AG09309 (cell line): ENCODE measurements at places on chromosomes 2 and 18.

DNA sequence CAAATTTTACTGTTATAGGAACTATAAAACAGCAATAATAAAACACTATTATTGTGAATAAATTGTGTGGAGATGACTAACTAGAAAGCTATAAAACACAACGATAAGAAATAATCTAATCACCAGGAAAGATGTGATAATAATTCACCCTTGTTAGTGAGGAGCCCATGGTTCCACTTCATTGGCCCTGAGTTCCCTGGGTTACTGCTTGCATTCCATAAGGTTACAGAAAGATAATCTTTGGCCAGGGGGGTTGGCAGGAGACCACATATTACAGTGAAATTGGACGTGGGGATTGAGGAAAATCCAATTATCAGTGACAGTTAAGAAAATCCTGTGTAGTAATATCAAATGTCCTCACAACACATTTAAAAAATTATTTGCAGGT, 2.5 kb upstream of the CPO start:
- DNase-seq: no peak

GRCh38 chr2:68730828-68731227, 3.8 kb upstream of the ARHGAP25 start:
- no peak for DNase-seq

DNA sequence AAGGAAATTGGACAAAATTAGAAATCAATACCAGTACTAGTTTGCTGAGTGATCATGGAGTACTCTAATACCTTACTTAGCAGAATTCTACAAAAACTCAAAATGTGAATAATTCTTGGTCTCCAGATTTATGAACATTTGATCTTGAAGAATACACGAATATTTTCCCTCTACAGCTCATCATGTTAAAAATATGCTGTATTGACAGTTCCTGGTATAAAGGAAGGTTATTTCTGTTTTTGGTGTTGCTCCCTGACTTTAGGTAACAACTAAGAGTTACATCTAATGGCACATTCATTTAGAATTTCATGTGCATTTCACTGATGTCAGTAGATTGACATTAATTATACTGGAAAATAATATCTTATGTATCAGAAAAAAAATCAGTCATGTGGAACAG, 479.2 kb upstream of the PKDCC start:
- DNase-seq: no peak

DNA sequence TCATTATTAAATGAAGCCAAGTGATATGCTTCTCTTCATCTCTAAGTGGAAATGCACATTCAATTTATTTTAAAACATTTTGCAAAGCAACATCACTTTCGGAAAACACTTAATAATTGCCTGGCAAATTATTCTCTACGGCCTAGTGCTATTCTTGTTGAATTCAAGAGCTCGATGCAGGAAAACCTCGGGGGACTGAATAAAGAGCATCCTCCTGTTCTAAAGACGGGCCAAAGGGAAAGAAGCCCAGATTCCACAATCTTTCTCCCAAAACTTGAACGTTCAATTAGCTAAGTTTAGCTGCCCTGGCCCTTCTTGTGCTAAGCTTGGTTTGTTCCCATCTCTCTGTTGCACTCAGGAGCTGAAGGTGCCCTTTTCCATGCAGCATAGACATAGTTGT, 23.2 kb upstream of the SEH1L start:
- DNase-seq: no peak

GRCh38 chr2:182558564-182558963, 131.7 kb upstream of the PDE1A start:
- no peak for DNase-seq

DNA sequence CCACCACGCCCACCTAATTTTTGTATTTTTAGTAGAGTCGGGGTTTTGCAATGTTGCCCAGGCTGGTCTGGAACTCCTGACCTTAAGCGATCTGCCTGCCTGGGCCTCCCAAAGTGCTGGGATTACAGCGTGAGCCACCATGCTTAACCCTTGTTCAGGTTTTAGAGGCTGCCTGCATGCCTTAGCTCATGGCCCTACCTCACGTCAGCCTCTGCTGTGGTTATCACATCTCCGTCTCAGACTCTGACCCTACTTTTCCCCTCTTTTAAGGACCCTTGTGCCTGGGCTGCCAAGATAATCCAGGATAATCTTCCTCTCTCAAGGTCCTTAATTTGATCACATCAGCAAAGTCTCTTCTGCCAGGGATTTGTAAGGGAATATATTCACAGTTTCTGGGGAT, 98.2 kb upstream of the PMAIP1 start:
- DNase-seq: no peak

DNA sequence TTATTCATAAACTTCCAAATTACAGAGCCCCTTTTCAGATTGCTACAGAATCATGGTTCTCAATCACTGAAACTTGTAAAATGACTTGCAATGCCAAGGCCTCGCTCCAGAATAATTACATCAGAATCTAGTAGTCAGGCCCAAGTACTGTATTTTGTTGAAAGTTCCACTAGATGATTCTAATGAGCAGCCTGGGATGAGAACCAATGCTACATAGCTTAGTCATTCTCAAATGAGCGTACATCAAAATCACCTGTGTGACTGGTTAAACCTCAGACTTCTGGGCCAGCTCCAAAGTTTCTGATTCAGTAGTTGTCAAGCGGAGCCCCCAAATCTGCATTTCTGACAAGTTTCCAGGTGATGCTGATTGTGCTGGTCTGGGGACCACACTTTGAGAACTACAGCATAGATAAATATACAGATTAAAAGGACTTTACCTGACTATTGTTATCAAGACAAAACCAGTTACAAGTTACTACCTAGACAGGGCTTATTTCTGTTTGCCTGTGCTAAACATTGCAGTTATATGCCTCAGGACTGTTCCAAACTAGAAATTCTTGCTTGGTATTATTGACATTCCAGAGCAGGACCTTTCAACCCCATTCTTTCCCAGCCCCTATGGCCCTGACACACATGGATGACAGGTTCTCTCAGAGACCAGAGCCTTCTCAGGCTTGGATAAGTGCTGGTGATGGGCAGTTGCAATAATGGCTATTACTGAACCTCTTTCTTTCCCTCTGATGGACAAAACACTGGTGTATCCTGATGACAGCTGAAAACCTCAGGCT, 83.1 kb downstream of the UPP2 start:
- no peak for DNase-seq

- no peak for DNase-seq
Observed at GRCh38 chr18:76390452-76391035, 104.5 kb downstream of the ZNF516 start.

- DNase-seq: no peak
Observed at GRCh38 chr2:237725661-237726060, 72.9 kb upstream of the RBM44 start.

GRCh38 chr2:10989151-10989550, 77.4 kb downstream of the KCNF1 start:
- DNase-seq: no peak

DNA sequence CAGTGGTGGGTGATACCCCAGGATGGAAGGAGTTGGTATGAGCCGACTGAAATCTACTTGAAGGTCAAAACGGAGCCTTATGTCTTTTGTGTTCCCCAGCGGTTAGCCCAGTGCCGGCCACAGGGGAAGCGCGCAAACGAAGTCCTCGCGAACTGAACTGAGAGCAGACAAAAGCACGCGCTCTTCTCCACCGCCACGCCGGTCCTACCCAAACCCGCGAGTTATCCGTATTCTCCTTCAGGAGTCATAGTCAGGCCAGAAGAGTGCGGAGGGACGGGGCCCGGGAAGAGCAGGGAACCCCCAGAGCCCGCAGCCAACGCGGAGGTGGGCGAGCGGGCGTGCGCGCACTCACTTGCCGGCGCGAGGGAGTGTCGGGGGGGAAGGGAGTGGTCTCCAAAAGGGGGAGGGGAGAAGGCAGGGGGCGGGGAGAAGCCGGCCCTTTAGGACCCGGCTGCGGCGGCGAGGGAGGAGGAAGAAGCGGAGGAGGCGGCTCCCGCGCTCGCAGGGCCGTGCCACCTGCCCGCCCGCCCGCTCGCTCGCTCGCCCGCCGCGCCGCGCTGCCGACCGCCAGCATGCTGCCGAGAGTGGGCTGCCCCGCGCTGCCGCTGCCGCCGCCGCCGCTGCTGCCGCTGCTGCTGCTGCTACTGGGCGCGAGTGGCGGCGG, at the start of gene IGFBP2:
Gene IGFBP2 (plus strand): TSS at position 469 of the 664 bp plus-strand sequence. CDS start 104 bp downstream, at position 573.
- DNase-seq: no peak

DNA sequence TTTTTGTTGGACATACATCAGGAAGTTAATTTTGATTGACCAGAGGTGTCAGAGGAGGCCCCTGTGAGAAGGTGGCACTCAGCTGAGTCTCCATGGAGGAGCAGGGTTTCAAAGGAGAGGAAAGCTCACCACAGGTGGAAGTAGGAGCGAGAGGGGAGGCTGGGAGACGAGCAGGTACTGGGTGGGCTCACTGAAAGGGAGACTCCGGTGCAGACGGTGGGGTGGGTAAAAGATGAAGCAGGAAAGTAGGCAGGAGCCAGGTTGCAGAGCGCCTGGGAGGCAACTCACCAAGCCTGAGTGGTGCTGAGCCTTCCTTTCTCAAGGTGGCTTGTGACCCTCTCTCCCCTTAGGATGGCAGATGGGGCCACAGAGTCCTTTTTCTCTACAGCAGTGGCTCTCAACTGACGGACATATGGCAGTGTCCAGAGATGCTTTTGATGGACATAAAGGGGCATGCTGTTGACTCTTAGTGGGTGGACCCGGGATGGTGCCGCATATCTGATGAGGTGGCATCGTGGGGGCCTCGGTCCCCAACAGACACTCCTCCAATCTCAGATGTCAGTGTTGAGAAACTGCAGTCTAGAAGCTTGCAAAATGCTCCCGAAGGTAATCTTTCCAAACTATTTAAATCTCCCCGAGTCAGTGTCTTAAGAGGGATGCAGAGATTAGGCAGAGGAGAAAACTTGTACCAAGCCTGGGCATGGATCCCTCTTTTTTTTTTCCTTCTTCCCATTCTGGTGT, 64.0 kb downstream of the LPIN1 start:
- no peak for DNase-seq

DNA sequence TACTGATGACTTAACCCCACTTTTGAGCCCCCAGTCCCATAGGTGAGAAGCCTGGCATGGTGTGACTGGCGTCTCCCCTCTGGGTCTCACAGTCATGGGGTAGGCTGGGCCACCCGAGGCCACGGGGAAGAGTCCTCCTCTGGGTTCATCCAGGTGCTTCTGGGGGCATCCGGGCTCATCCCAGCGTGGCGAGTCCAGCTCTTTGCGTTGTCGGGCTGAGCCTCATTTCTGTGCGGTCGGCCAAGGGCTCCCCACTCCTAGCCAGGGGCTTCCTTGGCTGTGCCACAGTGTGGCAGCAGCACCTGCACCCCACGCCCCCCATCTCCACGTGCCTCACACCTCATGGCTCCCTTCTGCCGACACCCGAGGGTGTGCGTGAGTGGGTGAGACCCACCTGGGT, 27.6 kb upstream of the SNED1 start:
- no peak for DNase-seq

DNA sequence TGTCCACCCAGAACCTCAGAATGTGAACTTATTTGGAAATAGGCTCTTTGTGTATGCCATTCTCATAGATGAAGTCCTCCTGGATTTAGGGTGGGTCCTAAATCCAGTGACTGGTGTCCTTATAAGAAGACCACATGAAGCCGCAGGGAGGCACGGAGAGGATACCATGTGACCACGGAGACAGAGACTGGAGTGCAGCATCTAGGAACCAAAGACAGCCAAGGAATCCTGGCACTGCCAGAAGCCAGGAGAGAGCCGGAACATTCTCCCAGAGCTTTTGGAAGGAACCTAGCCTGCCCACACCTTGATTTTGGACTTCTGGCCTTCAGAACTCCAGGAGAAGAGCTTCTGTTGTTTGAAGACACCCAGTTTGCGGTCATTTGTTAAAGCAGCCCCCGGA, 49.7 kb downstream of the ARL4C start:
- no peak for DNase-seq

GRCh38 chr2:132979339-132980093, 309.5 kb upstream of the LYPD1 start:
- DNase-seq: no peak

DNA sequence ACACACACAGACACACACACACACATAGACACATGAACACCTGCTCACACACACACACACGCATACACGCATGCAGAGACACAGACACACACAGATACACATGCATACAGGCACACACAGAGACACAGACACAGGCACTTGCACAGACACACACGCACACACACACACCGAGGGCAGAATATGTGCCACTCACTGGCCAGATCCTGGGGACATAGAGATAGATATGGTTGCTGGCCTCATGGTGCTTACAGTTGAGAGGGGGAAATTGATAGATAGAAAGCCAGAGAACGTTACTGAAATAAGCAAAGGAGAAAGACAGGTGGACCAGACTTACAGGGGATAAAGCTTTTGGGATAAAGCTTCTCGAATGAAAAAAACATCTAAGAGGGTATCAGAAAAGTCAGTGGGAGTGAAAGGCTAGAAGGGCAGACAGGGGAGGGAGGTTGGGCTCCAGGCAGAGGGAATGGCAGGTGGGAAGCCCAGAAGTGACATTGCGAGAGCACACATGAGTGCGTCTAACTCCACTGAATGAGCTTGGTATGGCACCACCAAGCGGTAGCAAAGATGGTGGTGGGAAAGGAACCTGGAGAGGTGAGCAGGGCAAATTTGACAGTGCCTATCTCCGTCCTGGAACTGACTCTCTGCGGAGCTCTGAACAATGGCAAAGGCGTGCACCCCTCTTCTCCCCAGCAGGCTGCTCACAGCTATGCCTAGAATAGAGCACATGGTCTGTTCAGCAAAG, 390.1 kb upstream of the TRIB2 start:
- no peak for DNase-seq

DNA sequence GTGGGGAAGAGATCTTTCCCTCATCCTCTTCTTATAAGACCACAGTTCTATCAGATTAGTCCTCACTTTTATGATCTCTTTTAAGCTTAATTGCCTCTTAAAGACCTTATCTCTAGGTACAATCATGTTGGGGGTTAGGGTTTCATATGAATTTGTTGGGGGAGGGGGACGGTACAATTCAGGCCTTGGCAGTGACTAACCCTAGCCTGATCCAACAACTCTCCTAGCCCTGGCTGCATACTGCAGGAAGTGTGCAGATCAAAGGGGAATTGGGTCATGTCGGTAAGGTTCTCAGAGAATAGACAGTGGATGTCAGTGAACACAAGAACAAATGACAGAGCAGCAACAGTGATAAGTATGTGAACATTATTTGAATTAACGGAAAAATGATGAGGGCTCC, 16.4 kb downstream of the CAPN13 start:
- no peak for DNase-seq

- no peak for DNase-seq
Observed at GRCh38 chr2:216721141-216721540, 25.8 kb upstream of the IGFBP5 start.

DNA sequence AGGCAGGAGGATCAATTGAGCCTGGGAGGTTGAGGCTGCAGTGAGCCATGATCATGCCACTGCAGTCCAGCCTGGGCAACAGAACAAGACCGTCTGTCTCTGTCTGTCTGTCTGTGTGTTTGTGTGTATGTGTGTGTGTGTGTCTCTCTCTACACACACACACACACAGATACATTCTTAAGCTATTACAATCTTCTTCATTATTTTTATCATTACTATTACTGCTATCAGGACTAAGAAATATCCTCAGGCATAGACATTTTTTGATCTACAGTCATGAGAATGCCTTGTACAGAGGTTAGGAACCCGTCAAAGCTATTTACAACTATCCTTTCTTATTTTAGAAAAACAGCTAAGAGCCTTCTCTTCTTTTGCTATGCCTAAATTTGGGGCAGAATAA, 207.4 kb downstream of the NEDD4L start:
- DNase-seq: no peak
